ENCODE measurements at places on chromosomes 3 and 15.

- no peak for DNase-seq
These were observed 4.7 kb upstream of the CALML4 start for GRCh38 chr15:68209735-68210408.

GRCh38 chr3:146817704-146818103 lies 212.6 kb upstream of the PLSCR5 start:
- peak; percentile 51 for DNase-seq

- DNase-seq = peak; percentile 22
These were observed 28.4 kb downstream of the KAT2B start for GRCh38 chr3:20068512-20069177.

GRCh38 chr15:43748376-43748775 lies 2.1 kb downstream of the PDIA3 start:
- DNase-seq = peak; percentile 66

DNA sequence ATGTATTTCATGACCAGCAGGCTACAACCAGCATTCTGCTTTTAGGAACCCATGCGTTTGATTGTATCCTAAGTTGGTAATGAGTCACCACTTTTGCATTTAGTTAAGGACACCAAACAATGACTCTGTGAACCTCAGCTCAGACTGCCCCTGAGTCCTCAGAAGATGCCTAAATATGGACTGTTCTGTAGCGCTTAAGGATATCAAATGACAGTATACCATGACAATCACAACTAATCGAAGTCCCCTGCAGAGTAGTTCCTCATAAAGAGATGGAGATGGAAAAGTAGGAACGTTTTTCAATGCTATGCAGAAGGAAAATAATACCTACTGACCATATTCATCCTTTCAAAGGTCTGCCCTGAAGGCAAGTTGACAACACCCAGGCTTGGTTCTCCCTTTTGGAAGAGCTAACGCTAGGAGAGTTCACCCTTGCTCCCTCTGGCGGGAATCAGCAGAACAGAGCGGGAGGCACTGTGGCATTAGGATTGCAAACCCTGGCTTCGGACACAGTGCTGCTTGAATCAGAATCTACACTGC lies 508.6 kb downstream of the FHIT start:
- DNase-seq = peak; percentile 45

DNA sequence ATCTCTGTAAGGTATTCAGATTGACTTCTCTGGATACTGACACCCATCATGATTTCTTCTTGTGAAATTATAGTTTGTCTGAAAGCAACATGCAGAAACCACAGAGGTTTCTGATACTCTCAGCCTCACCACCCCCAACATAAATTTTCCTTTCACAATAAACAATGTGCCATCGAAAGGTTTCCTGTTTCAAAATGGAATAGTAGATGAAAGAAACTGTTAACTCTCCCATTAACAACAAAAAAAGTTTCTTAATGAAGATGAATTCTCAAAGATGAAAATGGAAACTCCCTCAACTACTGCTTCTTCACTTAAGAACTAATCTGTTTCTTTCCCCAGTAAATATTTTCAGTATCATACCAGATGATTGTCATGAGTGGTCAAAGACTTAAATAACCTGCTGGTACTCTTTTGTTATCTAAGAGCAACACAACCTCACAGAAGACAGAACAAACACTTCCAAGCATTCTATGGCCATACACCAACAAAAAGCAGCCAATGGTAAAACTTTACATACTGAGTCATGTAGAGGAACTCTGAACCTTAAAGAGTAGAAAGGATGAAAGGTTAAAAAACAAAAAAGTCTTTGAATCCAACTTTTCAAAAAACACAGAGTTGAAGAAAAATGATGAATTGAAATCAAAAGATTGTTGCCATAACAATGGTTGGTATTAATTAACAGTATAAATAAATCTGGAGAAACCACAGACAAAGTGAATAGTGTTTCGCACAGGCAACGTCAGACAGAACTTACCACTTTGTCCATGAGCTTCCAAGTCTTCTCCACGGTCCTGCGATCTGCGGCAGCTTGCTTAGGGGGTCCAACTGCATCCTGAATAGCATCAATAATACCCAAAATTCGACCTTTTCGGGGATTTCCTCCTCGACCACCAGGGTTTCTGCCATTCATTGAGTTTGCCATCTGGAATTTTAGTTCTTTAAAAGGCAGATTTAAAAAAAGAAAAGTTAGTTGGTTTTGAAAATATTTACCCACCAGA lies 1.9 kb downstream of the CBLB start:
- DNase-seq = peak; percentile 73

DNA sequence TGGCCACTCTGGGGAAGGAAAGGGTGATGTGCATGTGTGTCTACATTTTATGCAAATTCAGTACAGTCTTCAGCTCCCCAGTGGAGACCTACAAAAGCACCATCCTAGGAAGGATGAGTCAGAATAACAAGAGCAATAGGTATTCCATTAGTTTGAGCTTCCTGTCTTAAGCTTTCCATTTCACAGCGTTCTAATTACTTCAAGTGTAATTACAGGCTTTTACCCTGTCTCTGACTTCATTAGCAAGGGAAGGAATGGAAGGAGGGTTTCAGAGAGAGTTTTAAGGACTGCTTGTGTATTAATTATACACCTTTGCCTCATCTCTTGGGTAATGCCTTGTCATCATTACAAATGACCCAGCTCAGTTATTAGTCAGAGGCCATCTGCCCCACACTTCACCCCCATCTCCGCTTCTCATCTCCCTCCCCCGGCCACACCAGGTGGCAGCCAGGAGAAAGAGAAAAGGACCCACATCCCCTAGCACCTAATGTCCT lies 202.8 kb upstream of the MRPL3 start:
- DNase-seq = peak; percentile 16

DNA sequence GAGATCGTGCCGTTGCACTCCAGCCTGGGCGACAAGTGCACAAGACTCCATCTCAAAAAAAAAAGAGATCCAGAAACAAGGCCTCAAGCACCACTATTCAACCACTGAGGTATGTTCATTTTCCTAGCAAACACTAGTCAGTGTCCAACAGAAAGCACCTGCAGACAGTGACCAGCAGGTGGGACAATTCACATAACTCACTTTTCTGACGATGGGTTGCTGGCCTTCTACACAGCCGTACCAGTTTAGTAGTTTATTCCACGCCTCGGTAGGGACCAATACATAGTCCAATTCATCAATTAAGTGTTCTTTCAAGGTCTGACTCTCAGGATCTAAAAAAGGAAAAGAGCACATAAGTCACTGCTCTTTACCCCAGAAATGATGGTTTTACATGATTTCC lies 12.4 kb downstream of the USP4 start:
- DNase-seq = peak; percentile 14

DNA sequence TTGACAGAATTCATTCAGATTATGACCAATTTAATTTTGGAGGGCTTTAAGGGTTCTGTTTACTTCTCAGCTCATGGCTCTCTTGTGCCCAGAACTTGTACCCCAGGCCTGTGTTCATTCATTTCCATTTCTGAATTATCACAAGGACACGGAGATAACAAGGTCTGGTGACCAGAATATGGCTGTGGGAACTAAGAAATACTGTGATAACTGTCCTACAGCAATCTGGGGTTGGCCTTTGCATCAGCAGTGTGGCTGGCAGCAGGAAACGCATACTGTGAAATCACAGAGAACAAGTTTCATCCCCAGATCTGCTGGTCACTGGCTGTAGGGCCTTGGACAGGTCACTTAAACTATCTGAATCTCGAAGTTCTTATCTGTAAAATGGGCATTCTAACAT lies 41.8 kb upstream of the TPM1 start:
- DNase-seq = no peak

DNA sequence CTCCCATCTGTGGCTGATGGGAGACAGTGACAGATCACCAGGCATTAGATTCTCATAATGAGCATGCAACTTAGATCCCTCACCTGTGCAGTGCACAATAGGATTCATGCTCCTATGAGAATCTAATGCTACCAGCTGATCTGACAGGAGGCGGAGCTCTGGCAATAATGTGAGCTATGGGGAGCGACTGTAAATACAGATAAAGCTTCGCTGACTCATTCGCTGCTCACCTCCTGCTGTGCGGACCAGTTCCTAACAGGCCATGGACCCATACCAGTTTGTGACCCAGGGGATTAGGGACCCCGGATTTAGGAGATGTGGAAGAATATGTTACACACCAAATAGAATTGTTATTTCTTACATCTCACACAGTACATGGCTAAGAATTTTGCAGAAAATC lies 6.7 kb downstream of the ARGFX start:
- no peak for DNase-seq

DNA sequence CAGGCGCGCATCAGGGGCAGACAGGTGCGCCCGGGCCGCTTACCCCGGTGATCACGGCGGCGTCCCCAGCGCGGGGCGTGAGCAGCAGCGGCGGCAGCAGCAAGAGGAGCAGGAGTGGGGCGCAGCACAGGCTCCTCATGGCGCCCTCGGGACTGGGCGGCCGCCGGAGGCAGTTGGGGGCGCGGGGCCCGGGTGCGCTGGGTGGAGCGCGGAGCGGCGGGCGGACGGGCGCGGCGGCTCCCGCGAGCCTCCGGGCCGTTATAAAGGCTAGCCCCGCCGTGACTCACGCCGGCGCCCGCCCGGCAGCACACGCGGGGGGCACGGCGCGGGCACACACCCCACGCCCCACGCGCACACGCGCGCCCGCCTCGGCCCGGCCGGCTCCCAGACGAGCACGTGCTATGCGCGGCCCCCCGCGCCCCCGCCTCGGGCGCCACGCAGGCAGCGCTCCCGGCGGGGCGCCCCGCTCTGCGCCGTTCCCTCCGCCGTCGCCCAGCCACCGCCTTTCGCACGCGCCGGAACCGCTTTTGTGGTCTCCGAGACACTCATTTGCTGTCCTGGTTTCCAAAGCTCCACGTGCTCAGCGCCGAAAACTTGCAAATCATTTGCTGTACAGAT lies at the start of gene PROK2:
PROK2 (minus strand) TSS at position 235 of the 618 bp plus-strand sequence; CDS start at position 139, 96 bp downstream.
- DNase-seq = peak; percentile 1

DNA sequence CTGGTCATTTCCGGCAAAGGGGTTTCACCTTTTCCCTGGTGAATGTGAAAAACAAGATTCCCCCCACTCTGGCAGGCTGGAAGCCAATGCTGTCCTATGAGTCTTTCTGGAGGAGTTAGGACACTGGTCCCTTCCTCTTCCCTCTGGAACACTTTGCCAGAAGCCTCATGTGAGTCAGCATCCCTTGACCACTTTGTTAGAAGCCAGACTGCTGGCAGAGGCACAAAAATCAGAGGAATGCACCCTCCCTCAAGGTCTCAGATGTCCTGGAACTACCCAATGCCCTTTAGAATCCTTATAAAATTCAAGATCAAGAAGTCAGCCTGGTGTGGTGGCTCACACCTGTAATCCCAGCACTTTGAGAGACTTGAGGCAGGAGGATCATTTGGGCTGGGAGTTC lies 26.6 kb downstream of the ITGB5 start:
- DNase-seq = peak; percentile 97

GRCh38 chr15:97140216-97140615 lies 809.7 kb downstream of the NR2F2 start:
- DNase-seq = no peak

Data from fibroblast of mammary gland (primary cell).